D721Med (cell line): ENCODE measurements at places on chromosomes 5 and 9.

GRCh38 chr9:132637801-132638200 is 32.0 kb downstream of the DDX31 start:
- no peak for DNase-seq

GRCh38 chr5:84131372-84131771 is 253.3 kb downstream of the EDIL3 start:
- no peak for DNase-seq

DNA sequence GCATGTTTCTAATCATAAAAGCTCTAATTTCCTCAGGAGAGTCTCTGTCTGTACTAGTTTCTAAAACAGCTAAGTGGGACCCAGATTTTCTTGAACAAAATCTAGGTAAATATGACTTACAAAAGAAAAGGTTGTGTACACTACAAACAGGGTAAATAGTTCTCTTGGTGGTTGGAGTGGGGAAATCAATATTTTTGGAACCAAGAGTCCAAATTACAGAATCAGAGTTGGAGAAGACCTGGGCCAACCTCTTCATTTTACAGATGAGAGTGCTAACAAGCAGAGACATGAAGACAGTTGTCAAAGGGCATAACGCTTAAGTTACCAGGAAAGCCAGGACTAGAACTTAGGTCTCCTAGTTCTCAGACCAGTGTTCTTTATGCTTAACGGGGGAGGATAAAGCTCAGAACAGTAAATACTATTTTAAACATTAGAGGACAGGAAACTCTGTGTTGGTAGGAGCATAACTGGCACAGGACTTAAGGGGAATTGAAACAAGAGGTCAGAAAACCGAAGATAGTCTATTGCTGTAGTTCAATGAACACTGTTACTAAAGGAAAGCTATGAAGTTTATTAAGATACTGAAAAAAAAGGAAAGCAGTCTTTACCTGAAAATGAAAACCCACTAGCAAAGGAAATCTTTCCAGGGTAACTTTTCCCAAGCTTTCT is 9.3 kb upstream of the GOLGA1 start:
- DNase-seq, result no peak

DNA sequence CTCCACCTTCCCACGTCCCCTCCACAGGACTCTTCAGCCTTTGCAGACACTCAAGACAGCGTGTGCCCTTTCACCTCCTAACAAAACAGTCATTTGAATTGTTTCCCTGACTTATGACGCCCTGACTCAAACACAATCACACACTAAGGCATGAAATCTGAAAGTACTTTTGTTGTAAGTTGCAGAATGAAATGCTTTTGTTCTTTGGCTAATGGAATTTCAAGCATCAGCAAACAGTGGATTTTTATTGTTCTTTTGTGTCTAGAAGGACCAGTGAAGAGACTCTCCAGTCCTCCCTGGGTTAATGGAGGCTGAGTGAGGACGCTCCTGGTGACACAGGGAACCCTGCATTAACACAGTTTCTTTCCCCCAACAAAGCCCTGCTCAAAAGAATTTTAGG is 380.1 kb downstream of the CTNND2 start:
- no peak for DNase-seq

DNA sequence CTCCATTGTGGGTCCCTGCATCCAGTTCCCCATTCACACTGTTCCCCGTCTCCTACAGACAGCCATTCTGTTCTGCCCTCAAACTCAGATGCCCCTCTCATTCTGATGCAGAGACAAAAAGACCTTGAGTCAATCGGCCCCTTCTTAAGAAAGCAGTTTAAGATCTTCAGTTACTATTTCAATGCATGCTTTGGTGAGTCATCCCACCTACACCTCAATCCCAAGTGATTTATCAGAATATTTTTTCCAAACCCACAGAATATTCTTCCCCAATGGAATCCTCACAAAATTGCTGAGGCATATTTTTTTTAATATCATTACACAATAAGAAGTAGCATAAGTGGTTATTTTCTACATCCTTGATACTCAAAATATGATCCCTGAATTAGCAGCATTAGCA is 92.4 kb upstream of the SLC1A1 start:
- no peak for DNase-seq

- DNase-seq, result no peak
Observed at GRCh38 chr5:52043543-52043942, 660.3 kb downstream of the ISL1 start.

GRCh38 chr5:40204144-40204543 is 475.6 kb upstream of the PTGER4 start:
- DNase-seq, result no peak

- no peak for DNase-seq
Observed at GRCh38 chr9:95171001-95171400, 146.5 kb downstream of the FANCC start.

- DNase-seq, result no peak
Observed at GRCh38 chr9:79193001-79193400, 378.8 kb upstream of the TLE4 start.

- no peak for DNase-seq
Observed at GRCh38 chr9:114313186-114313585, 9.7 kb upstream of the ORM1 start.

DNA sequence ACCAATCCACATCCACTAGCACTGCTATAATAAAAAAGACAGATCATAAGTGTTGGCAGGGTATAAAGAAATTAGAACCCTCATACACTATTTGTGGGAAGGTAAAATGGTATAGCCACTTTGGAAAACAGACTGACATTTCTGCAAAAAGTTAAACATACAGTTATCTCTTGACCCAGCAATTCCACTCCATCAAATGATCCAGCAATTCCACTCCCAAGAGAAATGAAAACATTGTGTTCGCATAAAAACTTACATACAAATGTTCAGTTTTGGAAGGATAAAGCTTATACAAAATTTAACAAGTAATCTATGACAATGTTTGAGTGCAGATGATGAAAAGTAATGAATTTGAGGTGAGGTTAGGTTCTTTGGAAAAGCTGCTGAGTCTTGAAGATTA is 2.1 kb downstream of the KIF27 start:
- DNase-seq, result no peak

GRCh38 chr9:121725008-121725775 is 73.8 kb downstream of the DAB2IP start:
- DNase-seq, result no peak

DNA sequence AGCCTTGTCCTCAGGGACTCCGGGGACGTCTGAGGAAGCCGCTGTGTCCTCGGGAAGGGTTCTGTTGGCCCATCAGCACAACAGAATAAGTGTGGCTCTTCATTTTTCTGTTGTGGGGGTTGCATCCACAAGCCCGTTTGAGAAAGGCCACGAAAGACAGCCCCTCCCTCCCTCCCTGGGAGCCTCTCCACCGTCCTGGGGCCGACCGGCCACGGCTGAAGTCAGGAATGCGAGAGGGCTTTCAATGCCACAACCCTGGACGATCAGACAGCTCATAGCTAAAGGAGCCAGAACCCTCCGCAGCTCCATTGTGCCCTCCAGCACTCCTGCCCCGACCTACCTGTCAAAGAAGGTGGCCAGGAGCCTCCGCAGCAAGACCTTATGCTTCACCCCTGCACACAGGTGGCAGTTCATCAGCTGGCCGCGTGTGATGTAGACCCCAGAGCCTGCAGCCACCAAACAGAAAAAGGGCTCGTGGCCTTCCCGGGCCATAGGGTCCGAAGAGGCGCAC is 52.4 kb upstream of the UBAC1 start:
- DNase-seq, result no peak

- DNase-seq, result no peak
Observed at GRCh38 chr5:6780802-6781391, 67.7 kb downstream of the TENT4A start.

- DNase-seq, result no peak
Observed at GRCh38 chr5:10157085-10157669, 92.5 kb downstream of the ATPSCKMT start.

- DNase-seq, result no peak
Observed at GRCh38 chr5:142242272-142242671, 82.5 kb downstream of the SPRY4 start.

DNA sequence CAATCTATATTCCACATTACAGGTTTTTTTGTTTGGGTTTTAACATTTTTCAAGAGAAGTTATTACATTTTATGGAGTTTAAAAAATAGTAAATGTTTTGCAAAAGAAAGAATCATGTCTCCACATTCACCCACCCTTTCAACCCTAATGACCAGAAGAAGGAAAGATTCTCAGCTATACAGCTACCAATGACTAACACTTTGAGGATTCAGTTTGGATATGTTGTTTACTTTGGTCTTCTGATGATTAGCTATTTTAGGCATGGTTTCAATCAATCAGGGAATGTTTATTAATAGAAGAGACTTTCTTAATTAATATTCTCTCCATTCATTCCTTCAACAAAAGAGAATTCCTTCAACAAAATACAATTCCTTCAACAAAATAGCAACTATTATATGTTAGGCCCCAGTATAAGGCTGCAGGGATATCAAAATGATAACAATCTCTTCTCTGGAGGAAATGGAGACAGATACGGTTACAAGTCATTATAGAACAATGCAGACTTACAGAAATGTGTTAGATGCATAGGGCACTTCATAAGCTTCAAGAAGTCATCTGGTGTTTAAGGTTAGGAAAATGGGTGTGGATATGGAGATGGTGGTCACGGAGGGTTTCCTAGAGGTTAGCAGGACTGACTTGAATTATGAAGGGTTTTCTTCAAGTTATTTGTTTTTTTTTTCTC is 9.3 kb upstream of the NR3C1 start:
- DNase-seq, result no peak

DNA sequence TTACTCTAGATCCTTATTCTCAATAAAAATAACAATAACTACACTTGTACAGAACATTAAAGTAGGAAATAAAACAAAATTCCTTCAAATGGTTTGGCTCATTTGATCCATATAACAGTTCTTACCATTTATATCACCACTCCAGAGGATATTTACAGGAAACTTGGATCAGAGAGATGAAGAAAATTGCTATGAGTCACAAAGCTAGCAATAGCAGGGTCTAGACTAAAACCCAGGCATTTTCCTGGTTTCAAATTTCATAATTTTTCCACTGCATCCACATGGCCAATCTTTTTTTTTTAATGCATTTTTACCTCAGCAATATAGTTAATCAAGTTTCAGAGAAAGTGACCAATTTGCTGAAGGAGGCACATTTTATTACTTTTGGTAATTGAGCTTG is 299.2 kb downstream of the ELAVL2 start:
- DNase-seq, result no peak

DNA sequence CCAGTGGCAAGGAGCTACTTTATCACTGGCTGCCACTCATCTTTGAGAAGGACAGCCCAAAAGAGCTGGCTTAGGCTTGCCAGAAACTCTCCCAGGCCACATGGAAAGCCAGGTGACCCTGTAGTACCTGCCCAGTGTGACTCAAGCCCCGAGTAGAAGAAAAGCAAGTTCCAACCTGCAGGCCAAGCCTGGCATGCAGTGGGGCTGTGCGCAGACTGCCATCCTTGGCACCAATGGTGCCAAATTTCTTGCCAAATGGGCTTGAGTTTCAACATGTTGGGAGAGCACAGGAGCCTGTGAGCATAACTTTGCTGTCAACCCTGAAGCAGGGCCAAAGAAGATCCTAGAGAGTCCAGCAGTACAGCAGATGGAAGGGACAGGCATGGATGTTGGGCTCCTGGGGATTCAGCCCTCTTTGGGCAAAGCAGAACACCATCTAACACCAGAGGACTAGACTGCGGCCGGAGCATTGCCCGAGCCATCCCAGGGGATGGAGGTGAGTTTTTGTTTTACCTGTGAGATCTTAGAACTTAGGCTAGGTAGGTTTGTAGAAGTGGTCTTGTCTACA is 27.3 kb upstream of the SHB start:
- no peak for DNase-seq

DNA sequence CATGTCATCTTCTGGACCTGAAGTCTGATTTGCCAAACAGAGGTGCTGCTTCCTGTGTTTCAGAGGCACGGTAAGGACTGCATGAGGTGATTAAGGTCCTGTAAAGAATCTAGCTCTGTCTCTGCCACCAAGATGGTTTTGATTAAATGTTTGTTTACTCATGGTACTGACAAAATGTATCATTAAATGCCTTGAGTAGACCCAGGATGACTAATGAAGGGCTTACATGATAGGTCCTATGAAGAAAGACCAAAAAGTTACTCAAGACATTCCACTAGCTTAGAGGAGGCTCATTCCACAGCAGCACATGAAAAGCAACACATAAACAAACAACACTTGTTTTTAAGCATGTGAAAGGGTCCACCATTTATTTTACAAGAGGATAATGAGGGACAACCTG is 100.9 kb downstream of the BOD1 start:
- DNase-seq, result no peak

DNA sequence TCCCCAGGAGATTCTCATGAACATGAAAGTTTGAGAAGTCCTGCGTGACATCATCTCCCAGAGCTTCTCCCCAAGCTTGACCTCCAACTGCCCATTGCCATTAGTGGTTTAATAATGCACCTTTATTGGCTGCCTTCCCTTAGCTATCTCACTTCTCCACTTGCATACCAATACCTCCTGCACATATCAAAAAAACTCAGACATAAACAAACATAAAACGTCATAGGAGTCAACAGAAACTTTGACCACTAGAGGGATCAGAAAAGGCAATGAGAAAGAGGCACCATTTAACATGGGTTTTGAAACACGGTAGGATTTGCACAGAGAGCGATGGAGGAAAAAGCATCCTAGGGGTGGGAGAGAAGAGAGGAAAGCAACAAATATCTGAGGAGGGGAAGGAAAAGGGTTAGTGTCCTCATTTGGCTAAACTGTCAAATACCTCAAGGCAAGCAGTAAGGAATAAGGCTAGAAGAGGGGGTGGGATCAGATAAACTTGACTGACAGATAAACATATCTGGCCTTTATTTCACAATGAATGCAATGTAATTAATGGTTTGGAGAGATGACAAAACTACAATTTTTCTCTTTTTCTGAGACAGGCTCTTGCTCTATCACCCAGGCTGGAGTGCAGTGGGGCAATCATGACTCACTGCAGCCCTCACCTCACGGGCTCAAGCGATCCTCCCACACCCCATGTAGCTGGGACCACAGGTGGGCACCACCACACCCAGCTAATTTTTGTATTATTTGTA is 27.0 kb downstream of the GNAQ start:
- no peak for DNase-seq

DNA sequence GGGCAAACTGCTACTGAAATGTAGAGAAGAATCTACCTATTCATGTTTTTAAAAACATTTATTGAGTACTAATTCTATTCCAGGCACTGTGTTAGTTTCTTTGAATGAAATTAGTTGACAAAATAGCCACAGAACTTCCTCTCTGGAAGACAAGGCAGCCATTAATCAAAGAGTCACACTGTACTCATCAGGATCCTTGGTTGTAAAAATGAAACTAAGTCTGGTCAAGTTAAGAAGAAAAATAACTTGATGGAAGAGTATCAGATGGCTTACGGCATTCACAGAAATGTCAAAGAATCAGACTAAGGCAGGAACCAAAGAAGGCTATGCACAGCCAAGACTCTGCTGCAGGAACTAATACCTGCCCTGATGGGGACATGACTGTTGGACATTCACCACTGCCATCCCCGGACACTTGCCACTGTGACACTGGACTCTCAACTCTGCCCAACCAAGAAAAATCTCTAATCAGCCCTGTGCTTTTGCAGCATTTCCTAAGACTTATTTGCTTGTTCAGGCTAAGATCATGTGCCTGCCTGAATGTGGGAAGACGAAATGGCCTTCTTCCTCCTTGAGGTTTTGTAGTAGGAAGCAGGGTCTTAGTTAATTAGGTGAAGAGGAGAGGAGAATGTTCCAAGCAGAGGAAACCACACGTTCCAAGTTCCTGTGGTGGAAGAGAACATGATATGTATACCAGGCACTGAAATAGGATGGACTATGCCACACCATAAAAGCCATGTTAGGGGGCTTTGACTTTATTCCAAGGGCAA is 23.3 kb upstream of the NDUFB6 start:
- DNase-seq, result no peak
